ENCODE measurements at places on chromosomes 12 and 14.

- no peak for DNase-seq
Observed at GRCh38 chr12:85007836-85008235, 28.2 kb downstream of the TSPAN19 start.

GRCh38 chr12:20985399-20985798 is 145.6 kb upstream of the SLCO1B1 start:
- DNase-seq, result no peak

DNA sequence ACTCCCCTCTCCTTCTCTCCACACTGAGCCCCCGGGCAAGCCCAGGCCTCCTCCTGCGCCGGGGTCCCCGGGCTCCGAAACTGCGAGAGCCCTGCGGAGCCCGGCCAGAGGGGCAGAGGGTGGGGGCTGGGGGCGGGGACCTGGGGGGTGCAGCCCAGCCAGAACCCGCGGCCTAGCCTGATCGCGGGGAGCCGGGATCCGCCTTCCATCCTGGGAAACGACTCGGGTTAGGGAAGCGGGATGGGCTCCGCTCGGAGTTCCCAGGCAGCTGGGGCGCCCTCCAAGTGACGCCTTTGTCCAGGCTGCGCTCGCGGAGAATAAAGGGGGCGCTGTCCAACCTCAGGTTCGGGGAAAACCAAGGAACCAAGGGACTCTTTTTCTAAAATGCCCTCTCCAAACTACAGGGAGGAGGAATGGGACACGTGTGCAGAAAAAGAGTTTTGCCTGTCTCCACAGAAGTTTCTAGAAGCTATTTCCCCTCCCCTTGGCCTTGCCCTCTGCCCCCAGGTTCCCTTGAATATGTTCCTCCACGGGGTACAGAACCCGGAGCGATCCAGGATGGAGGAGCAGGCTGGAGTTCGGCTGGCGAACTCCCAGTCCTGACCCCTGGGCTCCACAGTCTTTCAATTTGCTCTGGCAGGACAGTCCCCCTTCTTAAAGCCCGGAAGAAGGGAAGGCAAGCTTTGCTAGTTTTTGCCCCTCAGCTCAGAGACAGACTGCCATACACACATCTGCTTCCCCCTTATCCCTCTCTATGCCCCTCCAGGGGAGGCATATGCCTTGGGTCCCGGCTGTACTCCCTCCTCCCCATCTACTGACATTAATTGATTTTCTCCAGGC is 13.9 kb downstream of the NKX2-1 start:
- DNase-seq, result no peak

- DNase-seq, result no peak
Observed at GRCh38 chr12:110668480-110669192, 20.3 kb downstream of the HVCN1 start.

DNA sequence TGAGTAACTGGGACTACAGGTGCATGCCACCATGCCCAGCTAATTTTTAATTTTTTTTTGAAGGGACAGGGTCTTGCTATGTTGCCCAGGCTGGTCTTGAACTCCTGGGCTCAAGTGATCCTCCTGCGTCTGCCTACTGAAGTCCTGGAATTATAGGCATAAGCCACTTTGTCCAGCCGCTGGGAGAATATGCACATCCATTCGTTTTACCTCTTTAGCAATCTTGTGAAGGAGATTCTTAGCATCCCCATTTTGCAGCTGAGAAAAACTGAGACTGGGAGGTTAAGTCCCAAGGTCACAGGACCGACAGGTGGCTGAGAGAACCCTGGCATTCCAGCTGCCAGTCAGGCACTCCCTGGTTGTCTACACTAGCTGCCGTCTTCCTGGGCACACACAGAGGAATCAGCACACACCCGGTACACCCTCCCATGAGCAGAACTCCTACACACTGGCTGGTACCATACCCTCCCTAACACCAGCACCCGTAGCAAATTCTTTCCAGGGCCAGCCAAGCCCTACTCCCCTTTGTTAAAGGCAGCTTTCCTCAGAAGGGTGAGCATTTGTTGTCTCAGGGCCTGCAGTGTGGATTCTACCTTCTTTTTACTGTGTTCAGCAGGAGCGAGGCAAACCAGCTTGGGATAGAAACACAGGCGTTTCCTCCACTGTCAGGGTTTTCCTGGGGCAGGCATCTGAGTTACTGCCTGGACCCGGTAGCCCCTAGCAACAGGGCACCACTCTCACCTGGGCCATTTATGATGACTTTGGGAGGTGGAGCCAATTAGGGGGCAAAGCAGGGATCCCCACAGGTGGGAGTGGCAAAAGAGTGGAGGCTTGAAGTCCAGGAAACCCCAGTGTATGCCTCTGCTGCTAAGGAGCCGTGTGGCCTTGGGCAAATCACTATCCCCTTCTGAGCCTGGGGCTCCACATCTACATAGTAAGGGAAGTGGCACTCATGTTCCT is 70.2 kb downstream of the IRF2BPL start:
- no peak for DNase-seq

DNA sequence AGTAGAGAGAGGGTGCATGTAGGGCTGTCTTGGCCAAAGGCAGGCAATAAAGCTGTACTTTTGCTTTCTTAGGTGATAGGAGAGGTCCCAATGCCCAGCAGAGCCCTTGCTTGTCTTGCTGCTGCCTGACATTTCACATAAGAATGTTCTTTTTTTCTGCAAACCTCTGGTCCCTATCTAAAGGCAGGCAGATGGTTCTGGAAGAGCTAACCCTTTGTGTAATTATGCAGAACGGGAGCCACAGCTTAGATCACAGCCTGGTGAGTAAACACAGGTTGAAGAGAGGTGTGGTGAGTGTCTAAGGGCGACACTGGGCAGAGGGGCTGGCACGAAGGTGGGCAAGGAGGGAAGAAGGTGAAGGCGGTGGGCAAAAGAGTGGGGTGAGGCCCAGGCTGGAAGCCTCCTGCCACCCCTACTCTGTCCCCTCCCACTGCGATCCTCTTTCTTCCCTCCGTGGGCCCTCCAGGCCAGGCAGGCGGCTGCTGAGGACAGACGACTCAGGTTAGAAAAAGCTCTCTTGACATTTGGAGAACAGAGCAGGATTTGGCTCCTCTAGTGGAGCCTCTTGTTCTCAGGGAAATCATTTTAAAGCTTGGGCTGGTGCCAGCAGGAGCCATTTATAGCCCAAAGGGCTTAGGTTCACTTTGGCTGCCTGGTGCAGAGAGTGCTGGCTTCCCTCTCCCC is 42.8 kb downstream of the PRMT8 start:
- DNase-seq, result no peak

- peak; percentile 48 for DNase-seq
Observed at GRCh38 chr12:96906849-96907670, at the start of gene NEDD1. NEDD1 (plus strand) TSS chr12:96907257; CDS start chr12:96909760, 2,503 bp downstream.

DNA sequence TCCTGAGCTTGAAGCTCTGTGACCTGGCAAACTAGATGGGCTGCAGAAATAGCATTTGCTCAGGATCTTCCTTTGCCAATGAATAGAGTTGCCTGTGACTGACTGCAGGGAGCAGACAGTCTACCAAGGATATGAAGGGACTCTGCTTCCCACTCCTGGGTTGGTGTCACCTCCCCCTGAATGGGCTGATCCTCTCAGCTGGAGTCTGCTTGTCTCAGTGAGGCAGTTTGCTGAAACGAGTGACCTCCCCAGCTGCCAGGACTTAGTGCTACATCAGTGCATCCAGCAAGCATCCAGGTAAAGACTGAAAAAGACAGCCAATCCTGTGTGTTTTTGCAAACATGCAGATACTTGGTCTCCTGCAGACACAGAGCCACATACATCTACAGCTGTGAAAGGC is 28.5 kb downstream of the PAH start:
- DNase-seq, result no peak

- DNase-seq, result no peak
Observed at GRCh38 chr12:12606781-12607589, 4.7 kb upstream of the CREBL2 start.

- no peak for DNase-seq
Observed at GRCh38 chr12:2222691-2223090, 169.9 kb downstream of the CACNA1C start.

GRCh38 chr12:111764120-111764821 is 2.5 kb upstream of the ALDH2 start:
- DNase-seq, result no peak

DNA sequence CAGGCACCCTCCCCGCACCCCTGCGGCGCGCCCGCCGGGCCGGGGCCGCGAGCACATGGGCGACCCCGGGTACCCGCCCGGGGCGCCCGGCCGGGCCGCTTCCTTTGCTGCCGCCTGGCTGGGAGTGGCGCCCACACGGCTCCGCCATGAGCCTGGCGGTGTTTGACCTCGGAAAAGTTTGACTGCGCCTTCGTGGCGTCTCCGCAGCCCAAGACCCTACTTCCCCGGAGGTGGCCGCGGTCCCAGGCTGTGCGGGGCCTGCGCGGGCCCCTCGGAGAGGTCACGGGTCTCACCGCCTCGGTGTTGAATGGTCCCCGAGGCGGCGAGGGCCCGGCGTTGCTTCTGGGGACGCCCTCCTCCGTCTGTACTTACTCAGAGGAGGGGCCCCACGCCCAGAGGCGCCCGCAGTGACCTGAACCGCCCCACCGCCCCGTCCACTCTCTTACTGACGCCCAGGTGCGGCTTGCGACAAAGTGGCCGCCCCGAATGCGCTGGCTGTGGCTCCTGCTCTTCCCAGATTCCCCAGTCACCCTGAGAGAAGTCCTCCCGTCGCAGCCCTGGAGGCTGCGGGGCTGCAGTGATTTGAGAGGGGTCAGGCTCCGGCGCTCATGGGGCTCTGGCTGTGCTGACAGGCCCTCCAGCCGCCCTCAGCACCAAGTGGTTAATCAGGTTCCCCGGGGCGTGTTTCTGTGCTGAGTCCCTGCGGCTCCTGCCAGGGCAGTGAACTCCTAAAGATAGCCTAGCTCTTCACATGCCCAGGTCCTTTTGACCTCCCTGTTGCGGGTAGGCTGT is 5.8 kb downstream of the KMT5A start:
- no peak for DNase-seq

GRCh38 chr12:123696646-123697045 is 15.5 kb upstream of the ATP6V0A2 start:
- no peak for DNase-seq

- DNase-seq, result no peak
Observed at GRCh38 chr12:26317942-26318575, 122.7 kb downstream of the SSPN start.

DNA sequence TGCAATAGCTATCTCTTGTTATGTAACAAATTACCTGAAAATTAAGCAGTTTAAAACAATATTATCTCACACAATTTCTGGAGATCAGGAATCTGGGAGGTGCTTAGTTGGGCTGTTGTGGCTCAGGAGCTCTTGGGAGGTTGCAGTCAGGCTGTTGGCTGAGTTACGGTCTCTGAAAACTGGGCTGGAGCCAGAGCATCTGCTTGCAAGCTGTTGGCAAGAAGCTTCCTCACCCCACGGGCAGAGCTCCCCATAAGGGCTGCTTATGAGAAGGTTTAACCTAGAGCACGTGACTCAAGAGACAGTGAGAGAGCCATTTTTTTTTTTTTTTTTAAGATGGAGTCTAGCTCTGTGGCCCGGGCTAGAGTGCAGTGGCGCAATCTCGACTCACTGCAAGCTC is 346.8 kb downstream of the ATP23 start:
- DNase-seq, result no peak

- DNase-seq, result no peak
Observed at GRCh38 chr14:93045211-93045674, 70.5 kb downstream of the ITPK1 start.

- DNase-seq, result no peak
Observed at GRCh38 chr14:20998674-20999366, at the start of gene SLC39A2. SLC39A2 (plus strand) TSS chr14:20999293; CDS start chr14:20999447, 154 bp downstream.

DNA sequence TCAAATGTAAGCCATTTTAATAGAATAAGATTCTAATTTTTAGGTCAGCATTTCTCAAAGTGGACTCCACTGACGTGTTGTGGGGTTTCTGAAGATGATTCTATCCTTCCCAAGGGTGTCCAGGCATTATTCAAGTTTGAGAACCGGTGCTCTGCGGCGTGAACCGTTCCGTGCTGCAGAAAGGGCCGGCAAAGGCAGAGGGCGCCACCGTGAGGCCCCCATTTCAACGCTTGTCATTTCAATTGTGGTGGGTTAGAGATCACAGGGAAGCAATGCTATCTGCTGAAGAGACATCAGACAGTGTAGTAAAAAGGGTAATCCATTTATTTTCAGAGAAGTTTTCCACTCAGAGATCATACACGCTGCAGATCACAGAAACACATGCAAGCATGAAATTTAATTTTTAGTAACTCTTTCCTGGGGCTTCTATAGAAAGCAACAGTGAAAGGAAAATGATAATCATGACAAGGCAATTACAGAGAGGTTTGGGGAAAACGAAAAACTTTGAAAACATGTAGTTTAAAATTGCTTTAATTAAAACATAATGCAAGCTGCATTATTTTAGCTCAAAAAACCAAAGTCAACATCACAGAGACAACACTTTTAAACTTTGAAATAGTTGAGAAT is 201.7 kb downstream of the EXOC5 start:
- DNase-seq, result no peak

GRCh38 chr14:29741909-29742401 is 185.7 kb downstream of the PRKD1 start:
- DNase-seq, result no peak

- DNase-seq, result no peak
Observed at GRCh38 chr12:49748800-49749199, 7.4 kb downstream of the TMBIM6 start.

- no peak for DNase-seq
Observed at GRCh38 chr12:65938807-65939206, 114.5 kb downstream of the HMGA2 start.

DNA sequence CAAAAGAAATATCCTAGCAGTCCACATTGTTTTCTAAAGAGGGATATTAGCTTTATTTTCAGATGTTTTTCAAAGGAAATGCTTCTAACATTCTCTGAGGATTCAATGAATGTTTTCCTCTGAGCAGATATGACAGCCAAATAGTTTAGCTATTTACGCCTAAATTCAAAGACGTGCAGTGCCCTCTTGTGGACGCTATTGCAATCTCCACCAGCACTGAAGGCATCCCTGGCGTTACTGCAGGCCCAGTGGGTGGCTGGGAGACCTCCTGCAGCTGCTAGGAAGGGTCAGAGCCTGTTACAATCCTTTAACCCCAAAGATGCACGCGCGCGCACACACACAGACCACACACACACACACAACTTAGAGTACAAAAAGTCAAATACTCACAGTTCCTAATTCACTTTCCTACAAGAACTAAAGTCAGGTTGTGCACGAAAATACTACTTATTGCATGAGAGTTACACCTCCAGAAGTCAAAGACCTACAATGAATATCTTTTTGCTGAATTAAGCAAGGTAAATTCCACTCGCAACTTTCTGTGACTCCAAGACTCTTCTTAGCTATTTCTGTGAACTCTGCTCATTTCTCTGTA is 589.3 kb upstream of the TMEM132C start:
- no peak for DNase-seq

DNA sequence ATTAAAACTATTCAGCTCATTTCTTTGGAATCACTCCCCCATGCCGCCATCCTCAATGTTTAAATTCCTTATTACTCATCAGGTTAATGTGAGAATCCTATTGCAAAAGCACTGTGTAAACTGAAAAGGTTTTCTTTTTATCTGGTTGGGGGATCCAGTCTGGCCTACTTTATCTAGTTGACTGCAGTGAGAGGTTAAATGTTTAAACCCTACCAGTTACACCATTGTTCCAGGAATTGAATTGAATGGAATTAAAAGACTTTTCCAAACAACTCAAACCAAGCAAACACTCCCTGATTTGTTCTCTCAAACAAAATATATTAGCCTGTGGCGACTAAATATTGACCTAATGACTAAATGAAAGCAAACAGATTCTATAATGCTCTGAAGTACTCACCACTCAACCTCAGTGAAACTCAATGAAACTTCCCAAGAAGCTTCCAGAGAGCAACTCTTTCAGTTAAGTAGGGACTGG is 100.5 kb downstream of the VEZT start:
- DNase-seq, result no peak

GRCh38 chr12:27332407-27332713 is 276 bp upstream of the BMAL2 start:
- no peak for DNase-seq
